Naive thymus-derived CD8-positive, alpha-beta T cell (primary cell): ENCODE measurements at places on chromosomes 16 and 17. TPM values are rescaled to one million over a fixed set of nuclear protein-coding genes. Genes with fewer than 3 reads are reported as not detected.

The IL34 gene
- total RNA-seq: 0.36 TPM

GRCh38 chr17:4505187-4505586 lies 6.5 kb downstream of the SPNS2 start:
- peak overlapping the region; percentile 30 for H3K4me3 ChIP-seq
- no peak for DNase-seq

- H3K4me1 ChIP-seq: peaks cover 52% of the 10 kb centered on the region
- no peaks in the 10 kb centered on the region for H3K36me3 ChIP-seq
- H3K4me3 ChIP-seq: no peak overlapping the region
- DNase-seq: no peak
- no peak overlapping the region for H3K27ac ChIP-seq
- no peaks in the 10 kb centered on the region for H3K27me3 ChIP-seq
These were observed 43.4 kb downstream of the TAOK1 start for GRCh38 chr17:29433541-29433940.

- no peak for DNase-seq
- H3K36me3 ChIP-seq: no peaks in the 10 kb centered on the region
- H3K4me3 ChIP-seq: no peak overlapping the region
- H3K4me1 ChIP-seq: no peaks in the 10 kb centered on the region
- peaks cover 11% of the 10 kb centered on the region for H3K27me3 ChIP-seq
These were observed 442.6 kb upstream of the HSBP1 start for GRCh38 chr16:83365166-83365565.

GRCh38 chr17:51214920-51215319 lies 44.9 kb downstream of the MBTD1 start:
- H3K36me3 ChIP-seq: peaks cover 88% of the 10 kb centered on the region
- H3K4me1 ChIP-seq: peaks cover 2% of the 10 kb centered on the region
- DNase-seq: no peak
- H3K27me3 ChIP-seq: no peaks in the 10 kb centered on the region
- H3K4me3 ChIP-seq: no peak overlapping the region
